Stimulated activated CD4-positive, alpha-beta T cell treated with anti-CD3 and anti-CD28 coated beads, Interleukin-1b, Interleukin-23, amount 100 ng/mL, for 1 hour (primary cell): ENCODE measurements at places on chromosomes 4 and X.
A peak's percentile ranks its signal among the peaks of the same experiment; 100 is the strongest.

- no peak for DNase-seq
Measured at GRCh38 chrX:19673375-19674040, 158.2 kb upstream of the MAP3K15 start.

- DNase-seq = no peak
Measured at GRCh38 chrX:132375941-132376340, 112.9 kb downstream of the MBNL3 start.

GRCh38 chr4:26050212-26050643 is 136.2 kb downstream of the SMIM20 start:
- no peak for DNase-seq

- no peak for DNase-seq
Measured at GRCh38 chr4:39855909-39856512, 121.7 kb downstream of the PDS5A start.

- no peak for DNase-seq
Measured at GRCh38 chr4:183158062-183158461, 59.0 kb downstream of the WWC2 start.

DNA sequence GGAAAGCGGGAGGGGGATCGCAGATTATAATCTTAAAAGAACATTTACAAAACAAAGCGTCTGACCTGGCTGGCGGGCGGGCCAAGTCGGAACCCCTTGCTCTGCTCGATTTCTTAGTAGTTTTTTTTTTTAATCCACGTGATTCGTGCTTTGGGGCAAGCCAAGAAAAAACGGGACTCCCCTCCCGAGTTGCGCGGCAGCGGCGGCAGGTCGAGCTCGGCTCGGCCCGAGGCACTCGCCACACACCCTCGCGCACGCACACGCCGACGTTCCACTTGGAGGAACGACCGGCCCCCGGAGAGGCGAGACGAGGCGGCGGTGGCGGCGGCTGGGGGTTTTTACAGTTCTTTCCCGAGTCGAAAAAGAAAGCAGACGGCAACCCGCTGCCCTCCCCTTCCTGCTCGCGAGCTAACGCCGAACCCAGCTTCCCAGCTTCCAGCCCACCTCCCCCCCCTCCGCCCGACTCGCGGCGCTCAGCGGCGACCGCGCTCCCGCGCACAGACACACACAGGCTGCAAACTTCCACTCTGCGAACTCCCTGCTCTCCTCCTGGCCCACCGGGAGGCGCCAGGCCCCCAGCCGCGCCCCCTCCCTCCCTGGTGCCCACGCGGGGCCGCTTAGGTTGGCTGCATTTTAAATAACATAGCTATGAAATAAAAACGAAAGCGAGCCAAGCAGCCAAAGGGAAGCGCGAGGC is 1.2 kb downstream of the BCOR start:
- DNase-seq = peak; percentile 38

- DNase-seq = no peak
Measured at GRCh38 chr4:179325181-179325580, 1882.9 kb upstream of the AGA start.
